ENCODE measurements at places on chromosomes 7 and 10.
A peak's percentile ranks its signal among the peaks of the same experiment; 100 is the strongest.

- no peak for DNase-seq
Observed at GRCh38 chr7:124776153-124776552, 10.6 kb upstream of the GPR37 start.

GRCh38 chr10:111023060-111023459 is 53.8 kb upstream of the ADRA2A start:
- DNase-seq: peak; percentile 7

DNA sequence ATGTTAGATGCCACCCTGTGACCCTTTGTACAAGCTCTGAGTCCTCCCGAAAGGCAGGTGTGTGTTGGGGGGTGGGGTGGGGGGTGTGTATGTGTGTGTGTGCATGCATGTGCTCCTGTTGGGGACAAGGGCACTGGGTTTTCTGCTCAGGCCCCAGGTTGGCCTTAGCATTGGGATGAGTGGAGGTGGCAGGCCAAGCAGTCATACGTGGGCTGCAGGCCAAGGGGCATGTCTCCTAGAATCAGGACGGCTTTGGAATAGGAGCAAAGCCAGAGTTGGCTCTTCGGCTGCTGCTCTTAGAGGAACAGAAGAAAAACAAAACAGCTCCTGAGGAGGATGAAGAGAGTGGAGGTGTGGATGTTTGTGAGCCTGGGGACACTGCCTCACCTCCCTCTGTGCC is 26.0 kb downstream of the HSPA12A start:
- no peak for DNase-seq

- no peak for DNase-seq
Observed at GRCh38 chr10:114095559-114096337, 52.1 kb downstream of the ADRB1 start.

DNA sequence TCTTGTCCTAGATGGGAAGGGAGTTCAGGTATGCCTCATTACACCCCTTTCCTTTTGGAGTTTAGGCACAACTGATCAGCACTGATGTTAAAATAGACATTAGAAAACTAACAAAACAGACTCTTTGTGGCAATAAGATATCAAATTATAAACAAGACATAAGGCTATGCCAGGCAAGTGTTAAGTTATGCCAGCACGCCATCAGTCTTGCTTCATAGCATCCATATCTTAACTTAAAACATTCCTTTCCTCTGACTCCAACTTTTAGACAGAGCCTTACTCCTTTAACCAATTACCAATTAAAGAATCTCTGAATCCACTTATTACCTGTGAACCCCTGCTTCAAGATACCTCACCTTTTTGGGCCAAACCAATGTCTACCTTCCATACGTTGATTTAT is 126.2 kb upstream of the ETV1 start:
- no peak for DNase-seq

DNA sequence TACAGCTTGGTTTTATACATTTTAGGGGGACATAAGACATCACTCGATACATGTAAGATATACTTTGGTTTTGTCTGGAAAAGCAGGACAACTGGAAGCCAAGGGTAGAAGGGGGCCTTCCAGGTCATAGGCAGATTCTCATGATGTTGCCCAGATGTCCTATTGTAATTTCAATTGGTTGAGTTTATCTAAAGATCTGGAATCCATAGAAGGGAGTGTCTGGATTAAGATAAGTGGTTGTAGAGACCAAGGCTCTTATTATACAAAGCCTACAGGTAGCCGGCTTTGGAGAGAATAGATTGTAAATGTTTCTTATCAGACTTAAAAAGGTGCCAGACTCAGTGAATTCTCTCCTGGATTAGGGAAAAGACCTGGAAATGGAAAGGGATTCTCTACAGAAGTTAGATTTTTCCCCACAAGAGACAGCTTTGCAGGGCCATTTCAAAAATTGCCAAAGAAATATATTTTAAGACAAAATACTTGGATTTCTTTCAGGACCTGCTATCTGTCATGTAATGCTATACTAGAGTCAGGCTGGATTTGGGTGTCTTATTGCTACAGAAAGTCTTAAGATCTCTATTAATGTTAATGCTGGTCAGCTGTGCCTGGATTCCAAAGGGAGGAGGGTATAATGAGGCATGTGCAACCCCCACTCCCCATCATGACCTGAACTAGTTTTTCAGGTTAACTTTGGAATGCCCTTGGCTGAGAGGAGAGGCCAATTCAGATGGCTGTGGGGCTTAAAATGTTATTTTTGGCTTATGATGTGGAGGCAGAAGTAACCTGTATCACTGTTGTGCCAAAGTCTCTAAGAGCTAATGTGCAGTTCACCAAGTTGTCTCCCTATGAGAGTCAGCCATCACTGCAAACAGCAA is 511.1 kb upstream of the C7orf33 start:
- DNase-seq: no peak

DNA sequence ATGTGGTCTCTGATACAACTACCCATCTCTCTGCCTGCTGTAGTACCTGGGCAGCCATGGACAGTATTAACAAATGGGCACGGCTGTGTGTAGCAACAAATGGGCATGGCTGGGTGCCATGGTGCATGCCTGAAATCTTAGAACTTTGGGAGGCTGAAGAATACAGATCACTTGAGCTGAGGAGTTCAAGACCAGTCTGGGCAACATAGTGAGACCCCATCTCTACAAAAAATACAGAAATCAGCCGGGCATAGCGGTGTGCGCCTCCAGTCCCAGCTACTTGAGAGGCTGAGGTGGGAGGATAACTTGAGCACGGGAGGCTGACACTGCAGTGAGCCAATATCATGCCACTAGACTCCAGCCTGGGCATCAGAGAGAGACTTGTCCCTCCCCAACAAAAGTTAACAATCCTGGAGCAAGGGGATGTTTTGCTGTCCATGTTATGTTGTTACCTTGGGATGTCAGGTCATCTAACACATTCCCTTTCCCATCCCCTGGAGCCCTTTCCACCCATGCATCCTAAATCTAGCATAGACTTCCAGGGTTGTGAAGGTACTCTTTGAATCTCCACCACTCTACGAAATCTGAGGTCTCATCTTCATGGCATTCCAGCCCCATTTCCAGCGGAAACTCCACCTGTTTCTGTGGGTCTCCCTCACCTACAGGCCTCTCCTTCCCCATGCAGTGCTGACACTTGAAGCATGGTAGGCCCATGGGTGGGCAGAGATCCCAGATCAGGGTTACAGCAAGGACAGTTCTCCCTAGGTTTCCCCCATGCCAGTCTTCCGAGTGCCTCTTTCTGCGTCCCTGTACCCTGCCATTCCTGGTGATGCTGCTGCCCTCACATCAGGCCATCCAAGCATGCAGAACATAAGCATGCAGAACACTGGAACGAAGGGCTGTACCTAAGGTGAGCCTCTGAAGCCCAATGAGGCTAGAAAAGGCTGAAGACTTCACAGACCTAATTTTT is 13.1 kb downstream of the FXYD4 start:
- no peak for DNase-seq

DNA sequence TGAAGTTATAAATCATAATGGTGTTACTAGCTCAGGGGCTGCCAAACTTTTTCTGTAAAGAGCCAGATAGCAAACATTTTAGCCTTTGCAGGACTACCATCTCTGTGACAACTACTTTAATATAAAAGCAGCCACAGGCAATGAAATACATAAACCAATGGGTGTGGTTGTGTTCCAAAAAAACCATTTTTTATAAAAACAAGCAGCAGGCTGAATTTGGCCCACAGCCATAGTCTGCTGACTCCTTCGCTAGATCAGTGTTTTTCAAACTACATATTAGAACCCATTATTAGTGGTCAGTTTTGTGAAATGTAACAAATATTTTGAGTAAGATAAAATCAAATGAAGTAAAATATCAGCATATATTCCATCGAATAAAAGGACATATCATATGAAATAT is 13.6 kb downstream of the GNG11 start:
- DNase-seq: no peak

DNA sequence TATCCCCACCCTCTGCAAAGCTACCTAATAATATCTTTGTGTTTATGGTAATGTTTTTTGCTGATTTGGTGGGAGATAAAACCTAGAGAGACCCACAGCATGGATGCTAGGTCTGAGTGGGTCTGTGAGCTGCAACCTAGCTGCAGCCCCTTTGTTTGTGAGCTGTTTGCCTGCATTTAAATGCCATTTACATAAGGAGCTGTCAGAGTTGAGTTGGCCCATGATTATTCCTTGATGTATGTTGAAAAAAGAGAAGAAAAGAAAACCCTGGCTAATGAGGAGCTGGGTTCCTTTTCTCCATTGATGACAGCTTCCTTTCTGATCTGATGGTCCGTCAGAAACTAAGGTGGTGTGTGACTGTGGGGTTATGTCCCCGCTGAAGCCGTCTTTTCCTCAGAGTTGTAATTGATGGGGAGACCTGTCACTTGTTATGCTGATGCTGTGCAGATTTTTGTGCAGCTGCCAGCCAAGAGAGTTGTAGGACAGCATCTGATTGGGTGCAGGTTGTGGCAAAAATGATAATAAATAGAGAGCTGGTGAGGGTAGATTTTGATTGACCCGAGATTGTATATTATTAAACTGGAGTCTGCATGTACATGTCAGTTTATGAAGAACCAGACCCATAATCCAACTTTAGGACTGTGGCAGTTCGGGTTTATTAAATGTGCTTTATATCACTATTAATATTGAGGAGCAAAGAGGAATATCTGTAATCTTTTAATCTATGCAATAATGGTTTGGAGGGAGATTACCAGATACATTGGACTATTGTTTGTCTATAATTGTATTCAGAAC is 219.8 kb downstream of the AUTS2 start:
- DNase-seq: no peak

- no peak for DNase-seq
Observed at GRCh38 chr10:48946891-48947500, 7.4 kb upstream of the LRRC18 start.

DNA sequence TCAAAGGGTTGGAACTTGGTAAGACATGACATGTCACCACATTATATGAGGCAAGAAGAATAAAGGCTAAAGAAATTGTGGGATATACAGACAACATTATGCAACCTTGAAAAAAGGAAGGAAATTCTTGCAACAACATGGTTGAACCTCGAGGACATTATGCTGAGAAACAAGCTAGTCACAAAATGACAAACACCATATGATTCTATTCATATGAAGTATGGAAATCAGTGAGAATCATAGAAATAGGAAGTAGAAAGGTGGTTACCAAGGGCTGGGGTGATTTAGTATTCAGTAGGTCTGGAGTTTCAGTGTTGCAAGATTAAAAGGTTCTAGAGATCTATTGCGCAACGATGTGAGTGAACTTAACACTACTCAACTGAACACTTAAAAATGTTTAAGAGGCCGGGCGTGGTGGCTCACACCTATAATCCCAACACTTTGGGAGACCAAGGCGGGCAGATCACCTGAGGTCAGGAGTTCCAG is 126.9 kb upstream of the TBX20 start:
- no peak for DNase-seq

DNA sequence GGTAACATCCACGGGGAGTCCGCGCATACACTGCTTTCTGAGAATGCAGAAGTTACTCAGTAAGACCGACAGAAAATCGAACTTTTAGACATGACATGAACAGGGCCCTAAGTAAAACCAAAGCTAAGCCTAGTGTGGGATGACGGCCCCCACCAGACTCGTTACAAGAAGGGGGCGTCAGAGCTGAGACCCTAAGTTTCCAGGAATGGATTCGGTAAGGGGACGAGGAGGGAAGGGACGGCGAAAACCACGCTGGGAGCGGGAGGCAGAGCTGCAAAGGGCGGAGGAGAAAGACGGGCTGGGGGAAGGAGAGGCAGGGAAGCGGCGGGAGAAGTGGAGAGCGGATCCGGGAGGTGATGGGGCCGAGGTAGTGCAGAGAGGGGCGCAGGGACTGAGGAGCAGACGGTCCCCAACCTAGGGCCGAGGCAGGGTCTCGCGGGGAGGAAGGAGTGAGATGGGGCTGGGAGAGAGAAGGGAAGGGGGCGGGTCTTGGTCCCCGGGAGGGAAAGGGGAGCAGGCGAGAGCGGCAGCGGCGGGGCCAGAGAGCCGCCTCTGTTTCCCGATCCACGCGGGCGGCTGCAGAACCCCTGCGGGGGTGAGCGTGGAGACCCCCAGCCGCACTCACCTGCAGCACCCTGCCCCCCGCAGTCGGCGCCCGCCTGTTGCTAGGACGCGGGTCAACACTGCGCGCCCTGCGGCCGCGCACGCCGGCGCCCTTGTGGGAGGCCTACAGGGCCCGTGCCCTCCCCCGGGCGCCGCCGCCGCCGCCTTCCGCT is 513 bp downstream of the ODAD2 start:
- DNase-seq: peak; percentile 3

GRCh38 chr10:84497978-84498377 is 169.6 kb downstream of the CCSER2 start:
- no peak for DNase-seq

- no peak for DNase-seq
Observed at GRCh38 chr10:72085166-72085565, 3.2 kb downstream of the SPOCK2 start.

DNA sequence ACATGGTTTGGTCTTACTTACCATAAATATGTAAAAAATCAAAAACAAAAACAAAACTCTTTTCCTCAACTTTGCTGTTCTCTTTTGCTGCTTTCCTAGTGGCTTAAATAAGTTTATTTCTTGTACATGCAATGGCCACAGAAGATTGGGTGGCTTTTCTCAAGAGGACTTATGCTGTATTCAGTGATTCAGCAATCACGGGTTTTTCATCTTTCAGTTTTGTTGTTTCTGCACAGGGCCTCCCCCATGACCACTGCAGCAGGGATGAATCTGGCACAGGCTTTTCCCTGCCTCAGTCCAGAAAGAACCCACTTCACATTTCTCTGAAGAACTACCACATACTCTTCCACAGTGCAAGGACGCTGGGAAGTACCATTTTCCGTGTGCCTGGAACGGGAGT is 355.0 kb downstream of the RNLS start:
- no peak for DNase-seq

DNA sequence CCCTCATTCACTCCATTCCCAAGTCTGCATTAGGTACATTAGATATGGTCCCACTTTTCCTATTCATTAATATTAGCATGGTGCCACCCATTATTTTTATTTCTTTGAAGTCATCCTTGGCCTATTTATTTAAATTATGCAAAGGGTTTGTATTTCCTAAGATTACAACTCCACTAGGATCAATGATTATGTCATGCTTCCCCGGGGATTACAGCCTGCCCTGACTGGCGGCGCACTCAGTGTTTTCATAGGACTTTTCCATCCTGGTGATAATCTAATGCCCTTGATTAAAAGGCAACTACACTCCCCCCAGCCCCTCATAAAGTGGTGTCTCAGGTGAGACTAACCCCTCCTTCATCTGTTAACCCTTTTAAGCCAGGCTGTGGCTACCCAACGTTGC is 187.2 kb downstream of the POU6F2 start:
- DNase-seq: no peak

Data from natural killer cell (primary cell).